ENCODE measurements at places on chromosomes 12 and 14. TPM values are rescaled to one million over a fixed set of nuclear protein-coding genes. Genes with fewer than 3 reads are reported as not detected.
A peak's percentile ranks its signal among the peaks of the same experiment; 100 is the strongest.

DNA sequence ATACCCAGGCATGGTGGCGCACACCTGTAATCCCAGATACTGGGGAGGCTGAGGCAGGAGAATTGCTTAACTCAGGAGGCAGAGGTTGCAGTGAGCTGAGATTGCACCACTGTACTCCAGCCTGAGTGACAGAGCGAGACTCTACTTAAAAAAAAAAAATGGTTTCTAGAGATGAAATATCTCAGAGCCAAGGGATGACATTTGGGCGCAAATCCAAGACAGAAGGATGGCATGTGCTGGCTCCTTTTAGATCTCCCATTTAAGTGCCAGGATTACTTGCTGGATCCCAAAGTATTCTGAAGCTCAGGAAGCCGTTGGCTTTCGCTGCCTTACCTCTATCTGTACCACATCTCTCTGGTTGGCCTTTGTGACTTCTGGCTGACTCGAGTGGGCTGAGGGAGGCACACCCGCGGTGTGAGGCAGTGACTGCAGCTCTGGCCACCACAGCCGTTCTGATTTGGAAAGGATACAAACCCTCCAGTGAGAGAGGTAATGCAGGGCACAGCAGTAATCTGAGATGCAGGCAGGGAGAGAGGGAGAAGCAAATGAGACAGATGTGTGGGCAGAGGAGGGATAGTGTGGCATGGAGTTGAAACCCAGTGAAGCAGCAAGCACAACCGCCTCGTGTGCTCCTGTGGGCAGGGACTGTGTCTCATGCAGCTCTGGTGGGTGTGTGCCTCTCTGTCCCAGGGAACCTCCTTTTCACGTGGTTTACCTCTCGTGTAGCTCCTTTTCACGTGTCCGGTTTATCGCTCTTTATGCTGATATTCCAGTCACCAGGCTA is 4.9 kb downstream of the B4GALNT3 start:
- no peak for DNase-seq

- DNase-seq = peak; percentile 55
Observed at GRCh38 chr12:130975116-130975515, 21.4 kb downstream of the ADGRD1 start.

- no peak for DNase-seq
Observed at GRCh38 chr12:123109319-123109772, 41.5 kb downstream of the PITPNM2 start.

DNA sequence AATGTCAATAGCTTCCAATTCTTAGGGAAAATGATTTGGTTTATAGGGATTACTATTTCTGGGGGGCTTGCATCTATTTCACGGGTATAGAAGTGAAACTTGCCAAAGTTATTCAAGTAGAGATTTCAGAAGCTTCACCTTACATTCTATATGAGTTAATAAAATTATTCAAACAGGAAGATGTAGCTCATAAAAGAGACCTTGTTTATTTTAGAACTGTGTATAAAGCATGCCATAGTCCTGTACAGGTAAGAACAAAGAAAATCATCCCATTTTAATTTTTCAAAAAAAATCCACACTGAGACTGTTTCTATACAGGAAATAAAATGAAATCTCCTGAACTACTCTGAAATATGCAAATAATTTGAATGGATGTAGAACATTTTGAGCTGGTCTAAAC is 834.7 kb downstream of the TRHDE start:
- no peak for DNase-seq

GRCh38 chr12:15886372-15887042 is 4.3 kb downstream of the STRAP start:
- no peak for DNase-seq

DNA sequence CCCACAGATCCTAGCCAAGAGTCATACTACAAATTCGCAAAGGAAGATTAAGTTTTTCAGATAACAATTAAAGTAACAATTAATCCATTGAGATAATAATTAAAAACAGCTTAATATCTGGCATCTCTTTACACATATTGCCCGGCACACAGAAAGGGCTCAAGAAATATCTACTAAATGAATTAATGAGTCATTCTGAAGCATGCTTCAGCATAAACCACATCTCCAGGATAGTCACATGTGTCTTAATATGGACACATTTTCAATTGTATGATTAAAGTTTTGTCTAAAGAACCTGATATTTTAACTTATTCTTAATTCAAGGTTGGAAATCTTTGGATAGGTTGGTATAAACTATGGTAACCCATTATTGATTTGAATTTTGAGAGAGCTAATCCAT is 9.6 kb downstream of the ITPR2 start:
- no peak for DNase-seq

- no peak for DNase-seq
Observed at GRCh38 chr12:120571299-120571698, 9.9 kb downstream of the POP5 start.

- no peak for DNase-seq
Observed at GRCh38 chr12:111792155-111792855, 25.6 kb downstream of the ALDH2 start.

- DNase-seq = no peak
Observed at GRCh38 chr14:91614187-91614586, 104.1 kb upstream of the PPP4R3A start.

DNA sequence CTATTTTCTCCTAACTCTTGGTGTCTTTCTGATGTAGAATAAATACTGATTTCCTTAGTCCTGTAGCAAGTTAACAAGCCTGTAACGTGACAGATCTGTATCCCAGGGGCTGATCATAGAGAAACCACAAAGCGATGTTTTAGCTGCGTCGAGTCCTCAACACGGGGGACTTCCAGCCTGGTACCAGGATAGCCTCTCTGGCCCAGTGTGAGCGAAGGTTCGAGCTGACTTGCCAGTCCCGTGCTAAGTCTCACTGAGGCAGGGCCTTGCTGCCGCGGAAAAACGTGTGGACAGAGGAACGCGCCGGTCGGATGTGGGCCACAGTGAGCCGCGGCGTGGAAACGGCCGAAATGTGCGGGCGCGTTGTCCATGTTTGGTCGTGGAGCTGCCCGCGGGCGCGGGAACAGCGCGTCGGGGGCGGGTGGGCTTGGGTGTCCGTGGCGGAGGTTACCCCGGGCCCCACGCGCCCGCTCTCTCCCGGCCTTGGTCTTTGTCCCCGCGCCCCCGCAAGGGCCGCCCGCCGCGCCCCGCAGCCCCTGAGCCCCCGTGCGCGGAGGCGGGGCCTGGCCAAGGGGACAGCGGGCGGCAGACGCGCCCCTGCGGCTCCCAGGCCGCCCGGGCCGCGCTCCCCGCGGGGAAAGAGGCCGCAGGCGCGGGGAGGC is 531 bp upstream of the EML1 start:
- peak; percentile 69 for DNase-seq

DNA sequence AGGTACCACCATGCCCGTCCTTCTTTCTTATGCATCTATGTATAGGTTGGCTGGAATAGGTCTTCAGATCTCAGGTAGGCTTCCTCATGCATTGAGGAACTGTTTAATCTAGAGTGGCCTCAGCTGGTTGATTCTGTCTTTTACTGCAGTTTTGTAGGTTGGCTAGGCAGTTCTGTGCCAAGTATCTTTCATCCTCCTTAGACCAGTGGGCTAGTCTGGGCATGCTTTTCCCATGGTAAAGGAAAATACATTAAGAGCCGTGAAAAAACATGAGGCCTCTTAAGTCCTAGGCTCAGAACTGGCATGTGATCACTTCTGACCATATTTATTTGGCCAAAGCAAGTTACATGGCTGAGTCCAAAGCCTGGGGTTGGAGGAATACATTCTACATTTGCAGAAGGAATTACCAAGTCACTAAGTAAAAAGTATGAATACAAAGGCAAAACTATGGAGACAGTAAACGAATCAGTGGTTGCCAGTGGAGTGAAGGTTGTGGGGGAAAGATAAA is 137.3 kb downstream of the WIF1 start:
- no peak for DNase-seq

GRCh38 chr14:102620413-102620812 is 28.0 kb downstream of the RCOR1 start:
- DNase-seq = no peak

DNA sequence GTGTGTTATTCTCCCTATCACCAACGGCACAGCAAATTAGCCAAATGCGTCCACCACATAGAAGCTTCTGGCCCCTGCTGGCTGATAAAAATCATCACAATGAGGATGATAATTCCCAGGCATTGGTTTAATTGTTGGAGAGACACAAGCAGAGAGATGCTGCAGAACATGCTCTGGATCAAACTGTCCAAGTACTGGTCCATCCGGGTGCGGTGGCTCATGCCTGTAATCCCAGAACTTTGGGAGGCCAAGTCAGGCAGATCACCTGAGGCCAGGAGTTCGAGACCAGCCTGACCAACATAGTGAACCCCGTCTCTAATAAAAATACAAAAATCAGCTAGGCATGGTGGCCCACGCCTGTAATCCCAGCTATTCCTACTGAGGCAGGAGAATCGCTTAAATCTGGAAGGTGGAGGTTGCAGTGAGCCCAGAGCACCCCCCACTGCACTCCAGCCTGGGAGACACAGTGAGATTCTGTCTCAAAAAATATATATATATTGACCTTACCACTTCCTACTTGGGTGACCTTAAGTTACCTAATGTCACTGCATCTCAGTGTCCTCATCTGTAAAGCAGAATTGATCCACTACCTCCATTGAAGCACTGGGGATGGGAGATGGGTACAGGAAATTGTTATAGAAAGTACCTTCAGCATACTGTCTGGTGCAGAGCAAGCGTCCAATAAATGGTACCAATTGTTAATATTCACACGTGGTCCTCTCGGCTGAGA is 83.7 kb upstream of the EGLN3 start:
- DNase-seq = no peak

DNA sequence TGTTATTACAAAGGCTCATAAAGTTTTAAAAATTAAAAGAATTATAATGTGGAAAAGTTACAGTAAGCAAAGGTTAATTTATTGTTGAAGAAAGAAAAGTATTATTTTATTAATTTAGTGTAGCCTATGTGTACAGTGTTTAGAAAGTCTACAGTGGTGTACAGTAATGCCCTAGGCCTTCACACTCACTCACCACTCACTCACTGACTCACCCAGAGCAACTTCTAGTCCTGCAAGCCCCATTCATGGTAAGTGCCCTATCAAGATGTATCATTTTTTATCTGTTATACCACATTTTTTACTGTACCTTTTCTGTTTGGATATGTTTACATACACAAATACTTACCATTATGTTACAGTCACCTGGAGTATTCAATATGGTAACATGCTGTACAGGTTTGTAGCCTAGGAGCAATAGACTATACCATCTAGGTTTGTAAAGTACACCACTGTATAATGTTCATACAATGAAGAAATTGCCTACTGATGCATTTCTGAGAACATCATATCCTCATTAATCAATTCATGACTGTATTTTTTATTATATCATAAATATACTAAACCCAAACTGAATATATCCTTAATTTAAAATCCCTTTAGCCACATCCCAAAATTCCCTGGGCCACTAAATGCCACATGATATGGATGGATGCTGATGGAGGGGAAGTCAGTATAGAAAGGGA is 43.6 kb upstream of the NID2 start:
- no peak for DNase-seq

DNA sequence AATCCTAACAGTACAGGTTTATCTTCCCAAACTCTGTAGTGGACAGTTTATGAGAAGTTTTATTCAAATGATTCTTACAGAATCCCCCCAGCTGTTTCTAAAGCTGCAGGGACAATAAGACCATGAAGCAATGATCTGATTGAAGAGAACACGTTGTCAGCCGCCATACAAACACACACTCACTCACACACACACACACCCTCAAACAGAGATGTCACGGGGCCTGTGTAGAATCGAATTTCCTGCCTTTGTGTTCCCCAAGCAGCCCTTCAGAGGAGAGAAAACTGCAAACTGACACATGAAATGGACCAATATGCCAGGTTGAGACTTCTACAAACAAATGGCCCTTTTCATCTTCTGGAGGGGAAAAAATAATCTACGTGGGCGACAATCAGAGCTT is 80.5 kb upstream of the TBX3 start:
- DNase-seq = no peak

GRCh38 chr14:95059126-95059525 is 98.2 kb downstream of the DICER1 start:
- DNase-seq = no peak

GRCh38 chr12:48878548-48878947 is 12.9 kb upstream of the RND1 start:
- DNase-seq = no peak

DNA sequence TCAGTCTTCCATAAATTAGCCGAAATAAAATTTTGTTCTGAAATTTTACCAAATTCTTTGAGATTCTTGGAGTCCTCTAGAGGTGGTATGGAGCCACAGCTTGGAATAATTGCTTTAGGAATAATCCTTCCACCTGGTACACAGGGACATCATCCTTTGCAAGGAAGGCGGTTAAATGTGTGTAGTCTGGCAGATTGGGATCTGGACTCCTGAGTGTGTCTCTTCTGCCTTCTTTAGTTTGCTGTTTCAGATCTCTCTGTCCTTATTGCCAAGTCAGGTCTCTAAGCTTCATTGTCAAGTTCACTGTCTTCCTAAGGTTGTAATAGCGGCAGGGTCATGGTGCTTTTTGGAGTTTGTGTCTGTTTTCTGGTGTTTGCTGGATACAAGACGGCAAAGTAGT is 393.9 kb upstream of the RGS6 start:
- DNase-seq = no peak

DNA sequence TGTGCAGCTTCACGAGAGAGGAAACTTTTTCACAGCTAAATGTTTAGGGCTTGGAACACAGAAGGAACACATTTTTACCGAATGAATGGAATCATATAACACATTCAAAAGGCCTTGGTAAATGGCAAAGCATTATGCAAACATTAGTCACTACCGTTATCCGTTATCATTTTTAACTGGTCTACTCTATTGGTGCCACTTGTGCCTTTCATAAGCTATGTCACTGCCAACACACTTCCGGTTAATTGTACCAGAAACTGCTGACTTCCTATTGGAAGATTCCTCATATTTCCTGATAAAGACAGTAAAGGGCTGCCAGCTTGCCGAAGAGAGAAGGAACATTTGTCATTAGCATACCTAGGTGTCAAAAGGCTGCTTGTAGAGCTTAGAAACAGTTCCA is 169.2 kb downstream of the APAF1 start:
- DNase-seq = no peak

DNA sequence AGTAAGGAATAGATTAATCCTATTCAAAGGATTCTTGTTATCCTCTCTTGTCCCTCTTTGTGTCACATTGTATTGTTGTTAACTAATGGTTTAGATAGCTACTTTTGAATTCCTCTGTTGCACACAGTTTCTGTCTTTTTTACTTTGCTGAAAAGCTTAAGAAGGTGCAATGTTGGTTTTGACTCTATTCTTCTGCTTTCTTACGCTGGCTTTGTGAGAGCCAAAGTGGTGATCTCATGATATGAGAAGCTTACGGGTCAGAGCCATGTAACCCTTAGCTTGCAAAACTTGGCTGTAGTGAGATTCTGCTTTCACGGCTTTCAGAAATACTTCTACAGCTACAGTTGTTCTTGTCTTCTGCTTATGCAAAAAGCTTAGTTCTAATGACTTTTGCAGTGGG is 239.7 kb downstream of the TRHDE start:
- no peak for DNase-seq

The FOXJ2 gene
- 20.8 TPM for total RNA-seq

The FGFR1OP2 gene
- 40.5 TPM for total RNA-seq

The KLHL33 gene
- total RNA-seq = 0.13 TPM

The TEAD4 gene
- 85.2 TPM for total RNA-seq

The PIANP gene
- total RNA-seq = 2.6 TPM

The PRICKLE1 gene
- total RNA-seq = 7.2 TPM

The C12orf50 gene
- 0.35 TPM for total RNA-seq

The HOXC12 gene
- not detected for total RNA-seq

The FZD10 gene
- 0.18 TPM for total RNA-seq

Data from endodermal cell (in vitro differentiated cells).